ENCODE measurements at places on chromosomes 2 and 18. TPM values are rescaled to one million over a fixed set of nuclear protein-coding genes. Genes with fewer than 3 reads are reported as not detected.

The UPP2 gene
- total RNA-seq: not detected

The KIF5C gene
- total RNA-seq: 0.17 TPM

The MARCHF4 gene
- 0.26 TPM for total RNA-seq

The OTOS gene
- total RNA-seq: not detected

The TTN gene
- 0.33 TPM for total RNA-seq

GRCh38 chr18:67969458-67969857, 452.9 kb upstream of the DSEL start:
- DNase-seq: no peak

DNA sequence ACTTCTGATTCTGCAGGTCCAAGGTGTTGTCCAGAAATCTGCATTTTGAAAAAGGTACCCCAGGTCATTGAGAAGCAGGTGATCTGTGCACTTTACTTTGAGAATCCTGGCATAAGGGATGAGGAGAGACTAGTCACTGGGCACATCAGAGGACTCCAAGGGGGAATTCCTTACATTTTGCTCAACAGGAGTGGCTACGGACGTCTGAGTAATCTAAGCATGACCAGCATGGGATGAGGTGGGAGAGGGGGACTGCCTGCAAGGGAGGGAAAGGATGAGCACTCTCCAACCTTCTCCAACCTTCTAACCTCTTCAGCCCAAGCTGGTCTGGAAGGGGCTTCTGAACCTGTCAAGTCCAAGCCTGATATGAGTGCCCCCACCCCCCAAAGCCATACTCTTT, 55.5 kb downstream of the MARCHF4 start:
- DNase-seq: peak; percentile 82

DNA sequence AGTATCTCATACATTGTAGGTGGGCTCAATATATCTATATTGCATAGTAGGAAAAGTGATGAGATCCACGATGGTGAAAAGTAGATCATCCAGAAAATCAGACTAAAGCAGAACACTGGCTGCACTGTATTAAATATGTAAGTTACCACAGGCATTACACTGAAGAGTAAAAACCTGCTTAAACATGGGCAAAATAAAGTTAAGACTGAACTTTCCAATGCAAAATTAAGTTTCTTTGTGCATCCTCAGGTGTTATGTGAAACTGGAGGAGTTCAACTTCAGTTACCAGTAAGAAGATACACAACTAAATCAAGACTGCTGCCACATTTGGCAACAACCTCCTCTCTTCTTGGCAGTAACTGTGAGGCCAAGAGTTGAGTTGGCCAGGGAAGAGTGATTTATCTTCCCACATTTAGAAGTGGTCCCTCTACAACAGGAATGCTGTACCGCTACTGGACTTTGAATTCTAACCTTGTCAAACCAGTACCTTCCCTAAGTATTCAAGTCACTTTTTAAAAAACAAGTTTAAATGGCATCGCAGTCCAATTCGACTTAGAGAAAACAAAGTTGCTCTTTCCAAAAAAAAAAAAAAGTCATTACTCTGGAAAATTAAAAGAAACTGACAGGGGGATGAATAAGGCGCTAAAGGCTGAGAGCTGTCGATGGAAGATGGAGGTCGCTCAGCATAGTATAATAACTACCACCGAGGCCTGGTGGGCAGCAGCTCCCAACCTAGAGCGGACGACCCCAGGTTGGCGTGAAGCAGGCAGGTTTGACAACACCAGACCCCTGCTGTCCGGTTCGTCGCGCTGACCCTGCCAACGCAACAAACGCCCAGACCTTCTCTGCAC, 1.1 kb downstream of the MAP4K3 start:
- peak; percentile 82 for DNase-seq

- peak; percentile 87 for DNase-seq
These were observed 253.3 kb downstream of the EXOC6B start for GRCh38 chr2:72572501-72572900.

DNA sequence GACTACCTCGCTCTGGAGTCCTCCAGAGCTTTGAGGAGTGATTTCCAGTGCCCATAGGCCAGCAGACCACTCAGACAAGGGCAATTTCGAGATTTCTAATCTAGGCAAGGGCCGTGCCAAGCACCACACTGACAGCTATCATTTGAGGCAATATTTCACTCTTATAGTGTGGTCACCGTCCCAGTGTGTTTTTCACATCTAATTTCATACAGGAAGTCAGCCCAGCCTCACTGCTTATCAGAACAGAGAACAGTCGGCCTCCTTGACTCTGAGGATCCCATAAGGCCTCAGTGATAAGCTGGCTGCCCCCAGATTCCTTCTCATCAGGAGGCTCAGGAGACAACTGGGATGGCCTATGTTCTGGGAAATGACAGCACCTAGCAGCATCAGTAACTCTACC, 581 bp downstream of the CAPN14 start:
- DNase-seq: no peak

Data from fibroblast of lung (primary cell).